ENCODE measurements at places on chromosomes 5 and 9.

GRCh38 chr5:33363537-33363936 is 77.2 kb upstream of the TARS1 start:
- no peak for DNase-seq

- DNase-seq = no peak
Observed at GRCh38 chr5:59648949-59649921, 244.3 kb downstream of the PDE4D start.

GRCh38 chr5:66609615-66610014 is 13.4 kb downstream of the MAST4 start:
- no peak for DNase-seq

DNA sequence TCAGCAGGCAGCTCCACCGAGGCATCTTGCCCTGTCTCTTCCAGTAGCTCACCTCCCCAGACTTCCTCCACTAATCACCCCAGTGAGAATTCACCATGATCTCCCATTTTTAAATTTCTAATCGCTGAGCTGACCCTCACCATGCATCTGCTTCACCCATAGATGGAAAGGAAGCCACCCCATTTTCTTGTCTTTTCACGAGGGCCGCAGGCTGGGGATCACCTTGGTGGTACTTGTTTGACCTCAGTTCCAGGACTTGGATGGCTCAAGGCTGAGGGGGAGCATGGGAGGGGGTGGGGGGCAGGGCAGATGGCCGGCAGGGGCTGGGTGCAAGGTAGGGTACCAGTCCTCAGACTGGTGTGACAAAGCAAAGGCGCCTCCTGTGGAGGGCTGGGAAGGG is 3.6 kb downstream of the PROP1 start:
- no peak for DNase-seq

- no peak for DNase-seq
Observed at GRCh38 chr5:148973455-148973854, 89.4 kb downstream of the SH3TC2 start.

- DNase-seq = no peak
Observed at GRCh38 chr5:117082977-117083376, 508.4 kb upstream of the SEMA6A start.

GRCh38 chr9:4862506-4863250 is 69.9 kb downstream of the RCL1 start:
- DNase-seq = no peak

GRCh38 chr5:142748132-142748531 is 22.0 kb upstream of the ARHGAP26 start:
- no peak for DNase-seq

GRCh38 chr5:130885691-130886090 is 279.4 kb downstream of the HINT1 start:
- no peak for DNase-seq

- no peak for DNase-seq
Observed at GRCh38 chr9:128390150-128390812, 19.1 kb downstream of the URM1 start.

DNA sequence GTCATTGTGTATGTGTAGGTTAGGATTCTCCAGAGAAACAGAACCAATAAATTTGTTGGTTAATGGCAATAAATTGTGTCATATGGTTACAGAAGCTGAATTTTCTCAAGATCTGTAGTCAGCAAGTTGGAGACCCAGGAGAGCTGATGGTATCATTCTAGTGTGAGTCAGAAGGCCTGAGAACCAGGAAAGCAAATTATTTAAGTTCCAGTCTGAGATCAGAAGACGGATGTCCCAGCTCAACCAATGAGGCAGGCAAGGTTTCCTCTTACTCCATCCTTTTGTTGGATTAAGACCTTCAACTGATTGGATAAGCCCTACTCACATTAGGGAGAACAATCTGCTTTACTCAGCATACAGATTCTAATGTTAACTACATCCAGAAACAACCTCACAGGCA is 656.3 kb downstream of the ANXA1 start:
- DNase-seq = no peak

DNA sequence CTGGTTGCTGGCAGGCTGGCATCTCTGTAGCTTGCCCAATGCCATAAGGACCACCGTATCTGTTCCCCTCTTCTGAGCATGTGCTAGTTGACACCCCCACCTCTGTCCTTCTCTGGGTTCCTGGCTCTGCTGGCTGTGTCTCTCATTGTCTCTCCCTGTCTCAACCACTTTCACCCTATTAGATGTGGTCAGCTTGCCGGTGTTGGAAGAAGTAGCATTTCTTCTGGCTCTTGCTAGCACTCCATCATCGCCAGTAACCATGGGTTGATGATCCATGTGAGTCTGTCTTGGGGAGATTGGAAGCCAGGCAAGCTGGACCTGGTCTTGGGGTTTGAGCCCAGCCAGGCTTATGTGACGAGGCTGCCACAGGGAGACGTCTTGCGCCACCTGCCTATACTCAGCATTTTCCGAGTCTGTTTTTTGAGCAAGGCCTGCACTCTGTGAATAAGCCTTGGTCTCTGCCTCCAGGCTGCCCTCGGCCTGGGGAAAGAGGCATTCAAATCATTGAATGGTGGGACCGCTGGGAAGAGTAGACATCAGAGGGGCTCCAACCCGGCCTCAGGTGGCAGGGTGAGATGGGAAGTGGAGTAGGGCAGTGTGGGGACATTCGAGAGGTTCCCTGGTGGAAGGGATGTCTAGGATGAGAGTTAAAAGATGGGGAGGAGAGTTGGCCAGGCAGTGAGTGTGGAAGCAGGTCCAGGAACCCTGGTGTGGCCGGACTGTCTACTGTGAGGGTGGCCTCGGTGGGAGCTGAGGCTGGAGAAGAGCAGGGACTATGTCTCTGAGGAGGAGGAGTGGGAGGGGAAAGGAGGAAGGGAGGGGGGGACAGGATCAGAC is 74.3 kb downstream of the ZNF618 start:
- DNase-seq = no peak

GRCh38 chr9:116271340-116271739 is 117.7 kb downstream of the PAPPA start:
- no peak for DNase-seq

DNA sequence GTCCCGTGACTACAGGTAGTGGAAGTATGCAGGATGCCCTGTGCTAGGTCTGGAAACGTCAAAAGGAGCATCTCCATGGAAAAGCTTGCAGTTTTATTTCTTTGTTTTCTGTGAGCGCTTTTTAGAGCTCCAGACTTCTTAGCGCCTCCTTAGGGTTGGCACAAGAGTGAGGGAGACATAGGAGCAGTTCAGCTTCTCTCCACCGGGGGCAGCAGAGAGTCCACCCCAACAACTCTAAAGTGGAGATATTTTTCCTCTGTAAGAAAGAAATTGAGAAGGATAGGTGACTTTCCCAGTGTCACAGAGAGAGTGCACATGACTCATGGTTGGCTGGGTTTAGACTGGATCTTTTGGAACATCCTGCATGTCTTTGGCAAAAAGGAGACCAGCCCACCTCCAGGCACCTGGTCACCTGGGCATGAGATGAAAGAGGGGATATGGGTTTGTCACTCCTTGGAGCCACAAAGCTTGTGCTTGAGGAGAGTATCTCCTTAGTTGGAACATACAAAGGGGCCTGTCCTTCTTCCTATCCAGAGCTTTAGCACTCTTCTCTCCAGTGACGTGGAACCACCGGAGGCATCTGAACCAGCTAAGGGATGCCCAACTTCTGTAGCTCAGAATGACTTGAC is 637.7 kb downstream of the SEMA5A start:
- peak; percentile 24 for DNase-seq

DNA sequence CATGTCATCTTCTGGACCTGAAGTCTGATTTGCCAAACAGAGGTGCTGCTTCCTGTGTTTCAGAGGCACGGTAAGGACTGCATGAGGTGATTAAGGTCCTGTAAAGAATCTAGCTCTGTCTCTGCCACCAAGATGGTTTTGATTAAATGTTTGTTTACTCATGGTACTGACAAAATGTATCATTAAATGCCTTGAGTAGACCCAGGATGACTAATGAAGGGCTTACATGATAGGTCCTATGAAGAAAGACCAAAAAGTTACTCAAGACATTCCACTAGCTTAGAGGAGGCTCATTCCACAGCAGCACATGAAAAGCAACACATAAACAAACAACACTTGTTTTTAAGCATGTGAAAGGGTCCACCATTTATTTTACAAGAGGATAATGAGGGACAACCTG is 100.9 kb downstream of the BOD1 start:
- no peak for DNase-seq

GRCh38 chr5:172347496-172348052 is 64.0 kb upstream of the UBTD2 start:
- no peak for DNase-seq

GRCh38 chr5:165152058-165152457 is 1646.6 kb downstream of the MAT2B start:
- DNase-seq = no peak

GRCh38 chr9:112601636-112602035 is 115.0 kb downstream of the KIAA1958 start:
- no peak for DNase-seq

DNA sequence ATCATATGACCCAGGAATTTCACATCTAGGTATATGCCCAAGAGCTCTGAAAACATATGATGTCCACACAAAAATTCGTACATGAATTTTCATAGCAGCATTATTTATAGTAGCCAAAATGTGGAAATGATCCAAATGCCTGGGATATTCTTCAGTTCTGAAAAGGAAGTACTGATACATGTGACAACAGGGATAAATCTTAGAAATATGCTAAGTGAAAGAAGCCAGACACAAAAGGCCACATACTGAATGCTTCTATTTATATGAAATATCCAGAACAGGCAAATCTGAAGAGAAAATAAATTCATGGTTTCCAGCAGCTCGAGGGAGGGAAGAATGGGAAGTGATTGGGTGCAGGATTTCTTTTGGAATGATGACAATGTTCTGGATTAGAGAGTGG is 16.8 kb upstream of the ZBTB43 start:
- DNase-seq = no peak

DNA sequence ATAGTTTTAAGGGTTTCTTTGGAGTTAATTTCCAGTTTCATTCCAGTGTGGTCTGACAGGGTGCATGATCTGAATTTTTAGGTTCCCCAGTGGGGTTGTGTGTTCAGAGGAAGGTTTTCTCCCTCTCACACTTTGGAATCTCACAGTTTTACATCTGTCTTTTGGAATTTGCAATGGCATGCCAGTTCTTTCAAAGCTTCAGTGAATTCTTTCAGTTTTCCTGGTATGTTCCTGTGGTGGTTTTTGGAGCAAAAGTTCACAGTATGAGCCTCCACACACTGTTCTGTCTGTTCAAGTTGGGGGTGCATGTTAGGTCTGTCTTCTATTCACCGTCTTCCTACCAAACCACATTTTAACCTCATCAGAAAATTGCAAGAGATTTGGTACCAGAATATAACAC is 624.2 kb downstream of the KCTD16 start:
- no peak for DNase-seq

- DNase-seq = no peak
Observed at GRCh38 chr5:73273379-73274050, 100.5 kb downstream of the TMEM174 start.

GRCh38 chr5:36366883-36367282 is 65.2 kb upstream of the RANBP3L start:
- no peak for DNase-seq

DNA sequence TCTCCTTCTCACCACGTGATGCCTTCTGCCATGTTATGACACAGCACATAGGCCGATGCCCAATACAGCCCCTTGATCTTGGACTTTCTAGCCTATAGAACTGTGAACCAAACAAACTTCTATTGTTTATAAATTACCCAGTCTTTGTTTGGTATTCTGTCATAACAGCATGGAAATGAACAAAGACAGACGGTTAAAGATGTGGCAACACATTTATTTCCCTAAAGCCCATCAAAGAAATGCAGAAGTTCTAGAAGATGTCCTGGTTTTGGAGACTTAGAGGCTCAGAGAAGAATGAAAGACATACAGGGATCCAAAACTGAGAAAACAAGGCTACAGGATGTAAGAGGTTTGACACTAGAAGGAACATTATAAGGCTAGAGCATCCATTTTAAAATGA is 600.8 kb upstream of the DAB2 start:
- no peak for DNase-seq

GRCh38 chr5:96675882-96676281 is 13.7 kb downstream of the CAST start:
- no peak for DNase-seq

GRCh38 chr5:97231025-97231636 is 48.1 kb upstream of the RIOK2 start:
- peak; percentile 43 for DNase-seq

DNA sequence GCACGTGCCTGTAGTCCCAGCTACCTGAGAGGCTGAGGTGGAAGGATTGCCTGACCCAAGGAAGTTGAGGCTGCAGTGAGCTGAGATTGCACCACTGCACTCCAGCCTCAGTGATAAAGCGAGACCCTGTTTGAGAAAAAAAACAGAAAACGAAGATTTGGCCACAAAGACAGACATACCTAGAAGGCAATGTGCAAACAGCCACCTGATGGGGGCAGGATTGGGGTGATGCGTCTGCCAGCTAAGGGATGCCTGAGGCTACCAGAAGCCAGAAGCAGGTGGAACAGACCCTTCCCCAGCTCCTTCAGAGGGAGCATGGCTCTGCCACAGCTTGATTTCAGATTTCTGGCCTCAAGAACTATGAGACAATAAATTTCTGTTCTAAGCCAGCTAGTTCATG is 2.9 kb downstream of the HIGD2A start:
- DNase-seq = no peak

DNA sequence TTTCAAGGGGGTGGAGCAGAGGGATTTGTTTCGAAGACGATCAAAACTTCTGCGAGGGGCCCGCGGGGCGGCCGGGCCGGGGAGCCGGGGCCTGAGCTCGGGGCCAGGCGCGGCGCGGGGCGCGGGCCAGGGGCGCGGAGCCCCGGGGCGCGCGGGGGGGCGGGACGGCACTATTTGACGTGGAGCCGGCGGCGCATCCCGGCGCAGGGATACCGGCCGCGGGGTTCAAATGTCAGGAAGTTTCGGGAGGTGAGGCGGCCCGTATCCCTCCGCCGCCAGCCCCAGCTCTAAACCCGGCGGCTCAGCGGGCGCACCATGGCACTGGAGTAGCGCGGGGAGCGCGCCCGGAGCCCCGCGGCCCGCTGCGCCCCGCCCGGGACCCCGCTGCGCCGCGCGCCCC is at the start of gene LMX1B:
Gene LMX1B (plus strand): TSS at position 278 of the 400 bp plus-strand sequence. CDS start 522 bp downstream, outside the sequence.
- no peak for DNase-seq

- no peak for DNase-seq
Observed at GRCh38 chr9:18539203-18539693, 65.3 kb downstream of the ADAMTSL1 start.

DNA sequence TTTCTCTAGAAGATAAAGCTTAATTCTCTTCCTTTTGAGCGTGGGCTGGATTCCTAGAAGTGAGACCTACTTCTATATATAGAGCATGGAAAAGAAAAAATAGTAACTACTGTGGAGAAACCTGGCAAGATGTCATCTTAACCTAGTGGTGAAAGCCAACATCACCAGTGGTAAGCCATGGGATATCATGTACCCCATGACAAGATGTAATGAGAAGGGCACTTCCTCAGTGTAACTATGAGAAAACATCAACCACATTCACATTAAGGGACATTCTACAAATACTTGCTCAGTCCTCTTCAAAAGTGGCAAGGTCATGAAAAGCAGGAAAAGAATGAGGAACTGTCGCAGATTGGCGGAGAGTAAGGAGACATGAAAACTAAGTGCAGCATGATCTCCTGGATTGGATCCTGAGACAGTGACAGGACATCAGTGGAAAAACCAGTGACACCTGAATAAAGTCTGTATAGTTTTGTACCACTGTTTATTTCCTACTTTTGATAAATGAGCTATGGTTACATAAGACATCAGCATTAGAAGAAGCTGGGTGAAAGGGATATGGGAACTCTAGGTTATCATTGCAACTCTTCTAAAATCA is 65.4 kb downstream of the PRRC1 start:
- DNase-seq = no peak

All from BE2C (cell line).